ENCODE measurements at places on chromosomes 7 and 10. TPM values are rescaled to one million over a fixed set of nuclear protein-coding genes. Genes with fewer than 3 reads are reported as not detected.

- DNase-seq, result no peak
These were observed 477.5 kb upstream of the ADARB2 start for GRCh38 chr10:2214805-2215204.

- peak; percentile 54 for DNase-seq
These were observed 116.5 kb upstream of the EEPD1 start for GRCh38 chr7:36036590-36036989.

DNA sequence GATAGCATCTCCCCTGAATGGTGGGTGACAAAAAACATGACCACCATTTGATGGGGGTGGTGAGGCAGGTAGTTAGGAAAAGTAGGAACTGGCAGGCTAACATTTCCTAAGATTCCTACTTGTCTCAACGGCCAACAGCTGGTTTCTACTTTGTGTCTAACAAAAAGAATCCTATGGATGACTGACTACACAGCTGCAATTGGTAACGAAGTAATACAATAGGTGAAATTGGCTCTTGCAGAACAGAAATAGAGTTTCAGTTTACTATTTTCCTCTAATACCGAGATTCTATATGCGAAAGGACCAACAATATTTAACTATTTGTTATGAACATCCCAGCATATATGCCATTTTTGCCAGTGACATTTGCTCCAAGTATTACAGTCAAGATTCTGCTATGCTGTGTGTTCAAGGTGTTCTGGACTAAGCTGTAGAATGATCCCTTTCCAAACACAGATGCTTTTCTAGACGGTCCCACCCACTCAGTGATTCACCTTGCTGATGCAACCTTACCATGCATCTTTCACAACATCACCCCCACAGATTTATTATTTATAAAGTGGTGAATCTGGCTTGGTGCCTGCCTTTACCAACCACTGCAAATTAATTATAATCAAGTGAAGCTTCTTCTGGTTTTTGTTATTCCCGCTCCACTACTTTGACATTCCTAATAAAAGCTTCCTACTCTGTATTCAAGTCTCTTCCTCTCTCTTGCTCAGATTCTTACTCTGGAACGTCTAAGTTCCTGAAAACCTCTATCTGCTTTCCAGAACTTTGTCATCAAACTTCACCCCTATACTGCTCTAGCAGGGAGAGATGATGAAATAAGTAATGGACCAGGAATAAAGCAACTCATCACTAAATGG, 16.8 kb downstream of the BBIP1 start:
- no peak for DNase-seq

Gene SPOCK2
- 9.6 TPM for total RNA-seq

DNA sequence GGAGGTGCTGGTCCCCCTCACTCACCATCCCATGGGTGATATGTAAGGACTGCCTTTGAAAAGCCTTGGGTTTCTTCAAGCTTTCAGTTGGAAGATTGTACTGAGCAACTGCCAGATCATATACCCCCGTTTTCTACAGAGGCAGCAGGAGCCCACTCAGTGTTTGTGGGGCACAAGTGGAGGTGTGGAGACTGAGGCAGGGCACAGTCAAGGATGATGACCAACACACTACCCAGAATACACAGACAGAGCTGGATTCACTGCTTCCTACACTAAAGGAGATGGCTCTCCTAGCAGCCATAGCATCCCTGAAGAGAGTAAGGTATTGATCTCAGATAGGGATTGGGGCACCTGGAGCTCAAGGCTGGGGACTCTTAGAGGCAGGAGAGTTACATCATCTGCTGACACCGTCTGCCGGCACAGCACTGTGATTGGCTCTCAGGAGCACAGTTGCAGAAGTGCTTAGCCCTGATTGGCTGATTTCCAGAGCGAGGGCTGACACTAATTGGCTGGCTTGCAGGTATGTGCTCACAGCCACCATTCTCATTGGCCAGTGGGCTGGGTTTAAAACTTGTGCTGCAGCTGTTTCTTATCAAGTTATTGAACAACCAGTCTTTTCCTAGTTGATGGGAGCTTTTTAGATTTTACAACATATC, 77.9 kb upstream of the PFKP start:
- DNase-seq, result no peak

- DNase-seq, result no peak
These were observed 1.6 kb upstream of the COPS6 start for GRCh38 chr7:100087055-100087750.

DNA sequence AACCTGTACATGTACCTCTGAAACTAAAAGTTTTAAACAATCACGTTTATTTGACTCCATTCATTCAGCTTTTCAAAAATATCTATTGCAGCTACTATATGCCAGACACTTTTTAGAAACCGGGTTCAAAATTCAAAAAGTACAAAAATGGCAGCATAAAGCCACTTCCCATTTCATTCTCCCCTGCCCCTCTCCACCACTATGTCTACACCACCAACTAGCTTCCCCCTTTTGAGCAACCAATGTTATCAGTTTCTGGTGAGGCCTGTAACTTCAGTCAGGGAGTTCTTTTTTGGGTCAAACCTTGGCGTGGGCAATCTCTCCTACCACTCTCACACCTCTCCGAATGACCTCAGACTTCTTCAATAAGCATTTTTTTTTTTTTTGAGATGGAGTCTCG, 11.5 kb upstream of the HHEX start:
- DNase-seq, result no peak

DNA sequence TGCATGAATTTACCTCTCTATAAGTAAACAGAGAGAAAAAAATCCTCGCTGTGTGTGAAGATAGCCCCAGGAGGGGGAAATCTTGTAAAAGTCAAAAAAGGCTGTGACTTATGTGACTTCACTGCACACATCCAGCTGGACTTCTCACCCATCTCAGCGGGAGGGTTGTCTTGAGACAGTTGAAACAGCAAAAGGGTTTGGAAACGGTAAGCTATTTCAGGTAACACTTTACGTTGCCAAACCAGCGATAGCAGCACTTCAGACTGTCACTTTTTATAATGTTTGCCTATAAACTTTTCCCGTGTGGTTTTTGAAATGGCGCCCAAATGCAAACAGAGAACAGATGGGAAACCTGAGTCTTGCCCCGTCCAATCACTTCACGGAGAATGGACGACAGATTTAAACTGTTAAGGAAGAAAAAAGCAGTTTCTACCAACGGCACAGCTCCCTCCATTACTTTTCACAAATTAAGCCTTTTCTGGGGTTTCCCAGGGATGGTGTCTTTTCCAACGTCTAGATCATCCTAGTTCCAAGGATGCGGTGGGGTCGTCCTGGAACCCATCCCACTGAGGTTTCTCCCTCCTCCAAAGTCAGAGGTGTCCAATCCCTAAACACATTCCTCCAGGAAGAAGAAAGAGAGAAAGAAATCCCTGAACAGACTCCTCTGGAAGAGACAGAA, 25.2 kb downstream of the FGFR2 start:
- DNase-seq, result no peak

GRCh38 chr10:64368298-64368697, 847.1 kb downstream of the REEP3 start:
- no peak for DNase-seq

Gene ARHGEF35
- total RNA-seq, result 0.67 TPM

- no peak for DNase-seq
These were observed 54.2 kb upstream of the EBF3 start for GRCh38 chr10:130018265-130018664.

- DNase-seq, result no peak
These were observed 24.1 kb upstream of the ADCYAP1R1 start for GRCh38 chr7:31028006-31028405.

DNA sequence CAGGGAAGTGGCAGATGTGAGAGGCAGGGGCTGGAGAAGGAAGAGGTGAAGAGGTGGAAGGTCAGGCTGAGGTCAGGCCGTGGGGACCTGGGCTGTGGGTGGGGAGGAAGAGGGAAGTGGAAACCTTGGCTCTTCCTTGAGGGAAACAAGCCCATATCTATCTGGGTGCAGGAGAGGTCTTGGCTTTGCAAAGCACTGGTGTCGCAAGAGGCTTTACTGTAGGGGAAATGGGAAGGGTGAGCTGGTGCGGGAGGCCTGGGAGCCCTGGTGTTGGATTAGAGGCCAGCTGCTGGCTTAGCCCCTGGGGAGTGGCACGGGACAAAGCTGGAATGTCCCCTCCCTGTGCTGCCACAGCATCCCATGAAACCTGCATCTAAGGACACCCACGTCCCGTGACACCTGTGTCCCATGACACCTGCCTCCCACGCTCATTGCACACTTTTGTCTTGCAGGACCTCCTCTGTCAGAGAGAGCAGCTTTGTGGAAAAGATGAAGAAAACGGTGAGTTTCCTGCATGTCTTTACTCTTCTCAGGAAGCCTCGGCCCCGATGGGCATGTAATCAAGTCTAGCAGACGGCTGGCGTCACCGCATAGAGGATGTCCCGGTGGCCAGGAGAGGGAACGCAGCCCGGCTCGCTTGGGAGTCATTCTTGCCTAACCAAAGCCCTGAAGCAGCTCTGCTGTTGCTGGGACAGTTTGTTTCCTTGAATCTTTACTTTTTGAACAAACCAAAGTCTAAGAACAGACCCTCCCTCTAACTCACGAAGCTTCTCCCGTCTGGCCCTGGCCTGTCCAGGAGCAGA, 22.2 kb downstream of the TMEM120A start:
- DNase-seq, result peak; percentile 88

- no peak for DNase-seq
These were observed 284.3 kb downstream of the SORCS3 start for GRCh38 chr10:104925232-104925851.

- DNase-seq, result peak; percentile 40
These were observed 421.4 kb downstream of the SDK1 start for GRCh38 chr7:3722396-3722922.

GRCh38 chr7:112937651-112938415, 147.6 kb upstream of the TMEM168 start:
- DNase-seq, result no peak

- no peak for DNase-seq
These were observed 167.1 kb upstream of the ADO start for GRCh38 chr10:62637249-62638061.

DNA sequence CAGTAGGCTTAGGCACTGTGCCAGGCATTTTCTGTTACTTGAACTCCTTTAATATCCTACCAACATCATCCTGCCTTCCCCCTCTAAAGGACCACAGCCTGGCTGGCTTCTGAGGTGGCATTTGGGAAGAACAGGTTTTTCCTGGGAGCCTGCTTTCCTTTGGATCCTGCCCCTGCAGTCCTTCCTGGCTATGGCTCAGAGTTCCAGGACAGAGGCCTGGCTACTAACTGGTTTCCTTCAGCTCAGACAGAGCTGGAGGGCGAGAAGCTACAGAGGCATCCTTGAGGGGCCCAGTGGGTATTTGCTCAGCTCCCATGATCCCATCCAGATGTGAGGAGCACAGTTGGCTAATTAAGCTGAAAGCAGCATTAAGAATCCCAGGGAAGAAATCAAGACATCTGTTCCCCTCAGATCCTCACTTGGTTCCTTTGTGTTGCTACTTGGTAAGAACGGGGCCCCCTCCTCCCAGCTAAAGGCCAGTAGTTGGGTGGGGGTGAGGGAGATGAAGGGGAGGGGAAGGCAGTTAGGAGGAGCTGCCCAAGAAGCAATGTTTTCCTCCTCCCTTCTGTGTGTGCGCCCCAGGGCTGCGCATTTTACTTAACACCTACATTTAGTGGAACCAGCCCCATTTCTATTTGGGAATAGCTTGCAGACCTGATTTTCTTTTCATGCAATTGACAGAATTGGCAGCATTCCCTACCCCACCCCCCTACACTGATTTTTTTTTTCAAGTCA, 142.6 kb upstream of the SORCS3 start:
- no peak for DNase-seq

- DNase-seq, result no peak
These were observed 98.2 kb downstream of the REEP3 start for GRCh38 chr10:63619426-63619825.

- no peak for DNase-seq
These were observed 298.2 kb downstream of the SORCS1 start for GRCh38 chr10:106866244-106866845.

Gene KEL
- total RNA-seq, result 0.43 TPM

DNA sequence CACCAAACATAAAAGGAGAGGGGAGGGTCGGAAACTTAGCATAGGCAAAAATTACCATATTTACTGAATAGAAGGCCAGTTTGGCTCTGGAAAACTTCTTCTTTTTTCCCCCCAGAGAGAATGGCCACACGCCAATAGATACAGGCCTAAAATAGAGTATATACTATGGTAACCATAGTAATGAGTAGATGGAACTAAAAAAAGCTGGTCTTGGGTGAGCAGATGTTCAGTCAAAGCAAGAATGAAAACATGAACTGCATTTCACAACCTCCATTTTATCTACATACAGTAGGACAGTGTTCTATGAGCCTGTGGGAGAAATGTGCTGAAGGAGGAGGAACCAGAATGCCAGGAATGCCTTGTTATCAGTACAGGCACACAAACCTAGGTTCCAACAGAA, 141.7 kb upstream of the SEMA3A start:
- DNase-seq, result no peak

- no peak for DNase-seq
These were observed 75.1 kb upstream of the KIAA1217 start for GRCh38 chr10:24133835-24134234.

Gene NRG3
- 0.19 TPM for total RNA-seq

DNA sequence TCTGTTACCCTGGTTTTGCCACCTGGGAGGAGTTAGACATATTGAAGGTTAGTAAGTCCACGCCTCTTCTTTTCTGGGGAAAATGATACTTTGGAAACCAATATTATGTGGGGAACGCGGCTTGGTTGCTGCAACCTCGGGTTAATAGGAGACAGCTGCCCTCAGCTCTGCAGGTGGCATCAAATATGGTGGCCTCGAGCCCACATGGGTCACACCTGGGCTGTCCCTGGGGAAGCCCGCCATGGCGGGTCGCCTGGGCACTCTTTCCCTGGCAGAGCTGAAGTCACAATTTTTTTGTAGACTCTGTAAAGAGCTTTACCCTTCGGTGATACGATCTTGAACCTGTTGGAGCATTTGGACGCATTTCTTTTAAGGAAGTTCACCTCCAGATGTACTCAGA, 2.5 kb downstream of the PFKP start:
- no peak for DNase-seq

DNA sequence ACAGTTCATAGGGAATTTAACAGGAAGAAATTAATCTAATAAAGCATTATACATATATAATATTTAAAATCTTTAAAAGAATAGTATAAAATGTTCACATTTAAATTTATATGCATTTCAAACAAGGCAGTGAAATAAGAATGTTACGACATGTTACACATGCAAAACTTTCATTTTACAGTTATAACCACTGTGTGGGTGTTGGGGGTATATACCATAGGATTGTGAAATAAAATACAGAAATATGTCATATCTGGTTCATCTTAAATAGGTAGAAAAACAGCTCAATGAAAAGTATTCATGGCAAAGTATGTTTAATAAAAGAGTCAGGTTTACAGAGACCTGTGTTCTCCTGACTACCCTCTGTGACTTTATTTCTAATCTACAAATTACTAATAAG, 45.6 kb downstream of the CHCHD3 start:
- no peak for DNase-seq

- no peak for DNase-seq
These were observed 1.0 kb downstream of the NT5C2 start for GRCh38 chr10:103192089-103192450.

All from Right ventricle myocardium superior (tissue), 1 donor.